Globus pallidus (tissue), 1 donor: ENCODE measurements at places on chromosomes 4 and X.

DNA sequence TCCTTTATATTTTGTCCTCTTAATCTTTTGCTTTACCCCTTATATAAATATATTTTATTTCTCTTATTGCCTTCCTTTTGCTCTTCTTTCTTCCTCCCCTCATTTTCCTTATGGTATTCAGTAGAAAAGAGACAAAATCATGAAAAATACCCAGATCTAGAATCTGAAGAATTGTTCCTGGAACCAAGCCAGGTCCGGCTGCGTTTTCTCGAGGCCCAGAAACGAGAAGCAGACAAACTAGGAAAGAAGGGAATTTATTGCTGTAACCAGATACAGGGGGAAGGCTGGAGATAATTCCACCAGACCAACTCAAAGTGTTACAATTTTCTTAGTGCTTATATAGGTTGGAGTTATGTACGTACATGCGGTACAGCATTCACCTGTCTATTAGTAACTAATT, 328.7 kb downstream of the GABRG1 start:
- DNase-seq = no peak

DNA sequence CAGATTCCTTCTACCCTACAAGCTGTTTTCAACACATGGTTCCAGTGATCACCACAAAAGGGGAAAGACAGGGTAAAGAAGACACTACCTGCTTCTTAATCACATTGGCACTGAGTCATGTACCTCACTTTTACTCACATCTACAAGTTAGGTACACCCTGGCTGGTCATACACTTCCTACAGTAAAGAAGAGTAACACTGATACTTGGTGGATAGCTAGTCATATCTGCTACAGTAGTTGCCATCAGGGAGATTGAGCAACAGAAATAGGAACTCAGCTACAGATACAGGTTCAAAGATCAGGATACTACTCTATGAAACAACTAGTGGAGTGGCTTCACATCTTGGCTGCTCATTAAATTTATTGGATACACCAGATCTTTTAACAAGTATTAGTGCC, 105.4 kb upstream of the DIAPH2 start:
- peak; percentile 3 for DNase-seq

DNA sequence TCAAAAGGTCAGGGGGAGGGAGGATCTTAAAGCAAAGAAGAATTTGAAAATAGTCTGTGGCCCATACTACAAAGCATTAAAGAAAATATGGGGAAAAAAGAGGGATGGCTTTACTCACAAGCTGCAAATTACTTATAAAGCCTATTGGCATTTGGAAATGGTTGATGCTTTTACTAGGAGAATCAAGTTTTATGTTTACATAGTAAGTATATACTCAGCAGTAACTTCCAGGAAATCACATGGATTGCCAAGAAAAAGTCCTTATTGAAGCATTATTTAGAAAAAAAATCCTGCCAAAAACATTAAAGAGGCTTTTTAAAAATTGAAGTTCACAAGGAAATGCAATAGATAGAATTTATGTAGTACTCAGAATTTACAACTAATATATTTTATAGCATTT, 8.4 kb upstream of the SH3RF1 start:
- DNase-seq = no peak

DNA sequence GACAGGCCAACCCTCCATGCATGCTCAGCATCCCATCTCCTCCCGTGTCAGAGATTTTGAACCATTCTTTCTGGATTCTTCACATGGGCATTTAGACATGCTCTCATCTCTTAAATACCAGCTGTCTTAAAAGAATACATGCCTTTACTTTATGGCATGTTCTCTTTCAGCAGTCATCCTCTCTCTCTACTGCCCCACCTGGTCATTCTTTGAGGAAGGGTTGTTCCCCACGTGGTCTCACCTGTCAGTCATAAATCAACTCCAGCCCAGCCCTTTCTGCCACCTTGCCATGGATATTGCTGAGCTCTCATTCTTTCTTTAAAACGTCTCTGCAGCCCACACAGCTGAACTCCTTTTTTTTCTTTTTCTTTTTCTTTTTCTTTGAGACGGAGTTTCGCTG, 111.3 kb downstream of the ARHGAP10 start:
- DNase-seq = no peak

GRCh38 chrX:13068651-13069050, 24.2 kb upstream of the FAM9C start:
- DNase-seq = no peak

GRCh38 chr4:155618183-155618838, 48.3 kb upstream of the GUCY1A1 start:
- no peak for DNase-seq

DNA sequence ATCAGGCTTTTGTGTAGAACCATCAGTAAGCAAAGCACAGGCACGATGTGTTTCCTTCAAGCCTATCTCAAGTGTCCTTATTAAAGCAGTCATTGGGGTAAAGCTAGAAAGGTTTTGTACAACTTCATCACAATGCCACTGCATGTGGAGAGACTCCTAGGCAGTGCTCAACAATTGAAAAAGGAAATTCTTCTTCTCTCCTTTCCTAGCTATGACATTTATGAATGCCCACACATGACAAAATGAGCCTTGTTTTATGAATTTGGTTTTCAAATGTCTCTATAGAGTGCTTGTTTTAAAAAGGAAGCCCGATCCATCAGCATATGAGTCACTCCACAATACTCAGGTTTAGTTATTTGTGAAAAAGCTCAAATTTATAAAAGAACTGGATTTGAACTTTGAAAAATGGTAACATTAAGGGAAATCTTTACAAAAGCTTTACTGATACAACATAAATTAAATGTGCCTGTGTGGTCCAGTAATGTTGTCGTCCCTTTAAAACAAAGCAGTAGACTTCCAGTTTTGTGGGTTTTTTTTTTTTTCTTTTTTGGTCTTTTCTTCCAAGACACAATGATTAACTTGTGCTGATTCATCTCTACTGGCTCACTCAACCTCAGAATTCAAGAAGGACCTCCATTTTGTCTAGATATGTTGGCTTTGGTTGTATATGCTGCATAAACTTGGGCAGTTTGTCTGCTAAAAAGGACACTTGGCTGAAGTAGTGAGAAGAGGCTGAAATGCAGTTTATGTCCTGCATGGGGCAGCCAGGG, 273.8 kb downstream of the GASK1B start:
- DNase-seq = no peak

DNA sequence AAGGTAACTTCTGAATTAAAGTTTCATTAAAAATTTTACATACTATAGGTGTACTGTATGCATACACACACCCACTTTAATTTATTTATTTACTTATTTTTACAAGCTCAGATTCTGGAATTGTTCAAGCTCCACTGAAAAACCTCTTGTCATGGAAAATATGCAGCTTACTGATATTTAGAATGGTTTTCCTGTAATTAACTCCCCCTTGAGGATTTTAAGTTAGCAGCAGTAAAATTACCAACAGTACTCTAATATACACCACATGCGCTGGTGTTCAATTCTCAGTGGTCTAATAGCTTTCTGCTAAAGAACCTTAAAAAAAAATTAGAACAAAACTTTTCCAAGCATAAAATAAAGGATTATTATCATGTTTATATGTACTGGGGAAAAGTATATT, 12.0 kb downstream of the MAB21L2 start:
- DNase-seq = no peak

DNA sequence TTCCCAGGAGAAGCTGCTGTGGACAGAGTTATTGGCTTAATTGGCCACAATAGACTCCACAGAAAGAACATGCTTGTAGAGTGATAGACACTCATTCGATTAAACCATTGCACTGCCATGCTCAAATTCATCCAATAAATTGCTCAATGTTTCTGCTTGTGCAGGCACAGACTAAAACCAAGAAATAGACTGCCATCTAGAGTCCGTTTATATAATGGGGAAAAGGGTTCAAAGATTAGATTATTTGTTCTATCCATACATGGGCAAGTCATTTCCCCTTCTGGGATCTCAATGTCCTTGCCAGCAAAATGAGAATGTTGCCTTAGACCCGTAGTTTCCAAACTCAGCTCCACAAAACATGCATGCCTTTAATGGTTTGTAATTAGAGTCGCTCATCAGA, 8.7 kb downstream of the SMIM10 start:
- DNase-seq = no peak

- no peak for DNase-seq
Observed at GRCh38 chr4:40363382-40363920, 28.3 kb downstream of the CHRNA9 start.

DNA sequence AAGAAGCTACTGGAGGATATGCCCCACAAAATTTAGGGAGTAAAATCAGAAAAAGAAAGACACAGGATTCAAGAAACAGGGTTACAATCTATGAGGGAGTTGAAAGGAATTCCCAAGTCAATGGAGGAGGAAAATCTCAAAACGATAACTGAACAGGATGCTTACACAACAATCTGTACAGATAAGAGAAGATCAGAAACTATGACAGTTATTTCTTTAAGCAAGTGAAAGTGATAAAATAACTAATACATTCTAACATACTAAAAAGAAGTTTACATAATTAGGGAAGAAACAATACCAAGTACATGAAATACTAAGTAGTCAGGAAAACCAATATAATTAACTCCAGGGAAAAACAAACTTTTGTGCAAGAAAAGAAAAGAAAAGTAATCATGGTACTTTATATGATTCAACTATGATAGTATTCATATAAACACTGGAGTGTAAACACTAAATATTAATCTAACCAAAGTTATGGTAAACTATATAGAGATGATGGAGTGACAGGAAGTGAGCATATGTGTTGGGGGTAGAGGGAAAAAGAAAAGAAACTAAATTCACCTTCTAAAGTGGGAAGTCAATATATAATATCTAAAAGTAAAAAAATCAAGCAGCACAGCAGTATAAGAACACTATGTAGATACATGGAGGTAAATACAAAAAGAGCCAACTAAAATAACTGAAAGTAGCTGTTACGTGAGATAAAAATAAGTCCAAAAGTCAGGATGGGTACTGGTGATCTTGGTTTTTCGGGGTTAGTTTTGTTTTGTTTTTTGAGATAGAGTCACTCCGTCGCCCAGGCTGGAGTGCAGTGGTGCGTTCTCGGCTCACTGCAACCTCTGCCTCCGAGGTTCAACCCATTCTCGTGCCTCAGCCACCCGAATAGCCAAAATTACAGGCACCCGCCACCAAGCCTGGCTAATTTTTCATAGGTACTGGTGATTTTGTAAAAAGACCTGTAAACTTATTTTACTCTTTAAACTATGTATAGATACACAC, 99.3 kb downstream of the TEX11 start:
- no peak for DNase-seq

DNA sequence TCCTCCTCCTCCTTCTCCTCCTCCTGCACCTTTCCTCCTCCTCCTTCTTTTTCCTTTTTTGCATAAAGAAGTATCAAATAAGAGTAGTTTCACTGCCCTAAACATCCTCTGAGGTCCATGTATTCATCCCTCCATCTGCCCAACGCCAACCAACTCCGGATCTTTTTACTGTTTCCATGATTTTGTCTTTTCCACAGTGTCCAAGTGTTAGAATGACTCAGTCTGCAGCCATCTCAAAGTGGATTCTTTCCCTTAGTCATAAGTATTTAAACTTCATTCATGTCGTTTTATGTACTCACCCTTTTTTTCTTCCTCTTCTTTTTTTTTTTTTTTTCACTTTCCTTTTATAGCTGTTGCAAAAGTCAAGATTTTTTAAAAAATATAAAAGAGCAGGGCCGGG, 12.9 kb downstream of the CSF2RA start:
- no peak for DNase-seq

DNA sequence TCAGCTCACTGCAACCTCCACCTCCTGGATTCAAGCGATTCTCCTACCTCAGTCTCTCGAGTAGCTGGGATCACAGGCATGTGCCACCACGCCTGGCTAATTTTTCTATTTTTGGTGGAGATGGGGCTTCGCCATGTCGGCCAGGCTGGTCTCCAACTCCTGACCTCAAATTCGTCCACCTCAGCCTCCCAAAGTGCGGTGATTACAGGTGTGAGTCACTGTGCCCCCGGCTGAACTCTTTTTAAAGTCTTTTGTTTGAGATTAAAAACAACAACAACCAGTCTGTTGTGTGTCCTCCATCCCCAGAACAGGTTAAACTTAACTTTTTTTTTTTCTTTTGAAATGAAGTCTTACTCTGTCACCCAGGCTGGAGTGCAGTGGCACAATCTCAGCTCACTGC, 36.3 kb upstream of the RBPJ start:
- no peak for DNase-seq

DNA sequence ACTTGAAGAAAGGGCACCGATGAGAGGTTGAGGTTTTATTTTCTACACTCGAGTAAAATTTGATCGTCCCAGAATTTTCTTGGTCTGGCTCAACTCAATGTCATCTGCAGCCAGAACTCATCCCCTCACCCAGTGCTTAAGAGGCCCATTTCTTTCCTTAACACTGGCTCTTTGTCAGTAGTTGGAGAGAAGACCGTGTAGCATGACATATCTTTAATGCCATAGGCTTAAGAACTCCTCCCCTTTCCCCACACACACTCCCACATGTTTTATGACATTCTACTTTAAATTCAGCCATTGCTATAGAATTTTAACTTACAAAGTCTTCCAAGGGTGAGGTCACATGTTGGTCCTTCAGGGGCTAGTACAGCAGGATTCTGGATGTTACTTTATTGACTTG, 44.2 kb upstream of the ZNF827 start:
- no peak for DNase-seq

- DNase-seq = no peak
Observed at GRCh38 chr4:110654254-110654635, 31.4 kb upstream of the PITX2 start.
